Thymus (tissue), 14 donors: ENCODE measurements at places on chromosomes 7 and 10. TPM values are rescaled to one million over a fixed set of nuclear protein-coding genes. Genes with fewer than 3 reads are reported as not detected.

Gene NOC3L
- polyA plus RNA-seq = 13.2 TPM

DNA sequence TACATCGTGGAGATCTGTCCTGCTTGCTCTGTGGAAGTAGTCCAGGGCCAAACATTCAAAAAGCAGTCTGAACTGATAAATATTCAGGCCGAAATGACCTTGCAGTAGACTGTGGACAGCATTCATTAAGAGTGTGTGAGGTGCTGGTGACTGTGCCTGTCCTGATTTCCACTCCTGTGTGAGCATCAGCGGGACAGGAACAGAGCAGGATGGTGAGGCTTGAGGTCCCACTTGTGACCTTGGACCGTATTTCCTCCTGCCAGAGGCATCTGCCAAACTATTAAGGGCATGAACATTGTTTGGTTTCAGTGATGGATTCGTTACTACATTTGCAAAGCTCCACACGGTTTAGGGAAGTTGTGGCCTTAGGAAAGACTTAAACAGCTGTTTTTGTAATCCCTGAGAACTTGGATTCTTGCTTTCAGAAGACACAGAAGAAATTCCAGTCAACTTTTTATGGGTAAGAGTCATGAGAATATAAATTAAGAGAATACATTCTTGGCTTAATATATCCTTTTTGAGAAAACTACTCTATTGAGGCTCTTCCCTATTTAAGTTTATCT, 32.8 kb downstream of the CCNY start:
- no peak for DNase-seq

DNA sequence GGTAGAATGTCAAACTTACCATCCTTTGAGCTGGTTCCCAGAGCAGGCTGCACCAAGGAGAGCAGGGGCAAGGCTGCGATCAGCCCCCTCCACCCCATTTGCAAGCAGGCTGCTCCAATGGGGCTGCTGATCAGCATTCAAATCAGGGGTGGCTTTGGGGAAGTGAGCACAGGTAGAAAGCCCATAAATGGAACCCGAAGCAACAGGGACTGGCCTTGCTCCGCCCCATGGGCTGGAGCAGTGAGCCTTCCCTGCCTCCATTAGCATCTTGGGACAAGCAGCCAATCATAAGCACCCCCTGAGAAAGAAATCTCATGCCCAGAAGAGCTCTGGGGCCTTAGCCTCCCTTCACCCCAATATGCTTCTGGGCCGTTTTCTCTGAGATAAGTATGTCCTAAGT, 4.0 kb upstream of the PKD1L1 start:
- no peak for DNase-seq

DNA sequence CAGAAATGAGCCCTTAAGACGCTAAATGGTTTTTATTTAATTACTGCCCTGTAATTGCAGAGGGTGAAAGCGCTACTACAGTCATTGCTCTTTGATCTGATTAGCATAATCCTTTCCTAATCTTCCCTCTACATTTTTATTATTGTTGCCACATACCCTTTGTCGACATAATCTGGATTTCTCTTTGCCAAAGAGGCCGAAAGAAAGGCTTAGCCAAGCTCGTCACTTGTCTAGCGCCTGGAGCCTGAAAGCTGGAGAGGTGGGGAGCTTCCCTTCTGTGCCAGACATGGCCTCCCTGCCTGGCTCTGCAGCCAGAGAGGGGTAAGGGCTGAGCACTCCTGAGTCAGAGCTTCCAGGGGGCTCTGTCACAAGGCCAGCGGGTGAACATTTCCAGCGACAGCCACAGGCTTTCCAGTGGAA, 145.9 kb downstream of the PRKAG2 start:
- no peak for DNase-seq
